ENCODE measurements at places on chromosomes 16 and 17. TPM values are rescaled to one million over a fixed set of nuclear protein-coding genes. Genes with fewer than 3 reads are reported as not detected.

RNF112 gene
- total RNA-seq: 0.54 TPM

DNA sequence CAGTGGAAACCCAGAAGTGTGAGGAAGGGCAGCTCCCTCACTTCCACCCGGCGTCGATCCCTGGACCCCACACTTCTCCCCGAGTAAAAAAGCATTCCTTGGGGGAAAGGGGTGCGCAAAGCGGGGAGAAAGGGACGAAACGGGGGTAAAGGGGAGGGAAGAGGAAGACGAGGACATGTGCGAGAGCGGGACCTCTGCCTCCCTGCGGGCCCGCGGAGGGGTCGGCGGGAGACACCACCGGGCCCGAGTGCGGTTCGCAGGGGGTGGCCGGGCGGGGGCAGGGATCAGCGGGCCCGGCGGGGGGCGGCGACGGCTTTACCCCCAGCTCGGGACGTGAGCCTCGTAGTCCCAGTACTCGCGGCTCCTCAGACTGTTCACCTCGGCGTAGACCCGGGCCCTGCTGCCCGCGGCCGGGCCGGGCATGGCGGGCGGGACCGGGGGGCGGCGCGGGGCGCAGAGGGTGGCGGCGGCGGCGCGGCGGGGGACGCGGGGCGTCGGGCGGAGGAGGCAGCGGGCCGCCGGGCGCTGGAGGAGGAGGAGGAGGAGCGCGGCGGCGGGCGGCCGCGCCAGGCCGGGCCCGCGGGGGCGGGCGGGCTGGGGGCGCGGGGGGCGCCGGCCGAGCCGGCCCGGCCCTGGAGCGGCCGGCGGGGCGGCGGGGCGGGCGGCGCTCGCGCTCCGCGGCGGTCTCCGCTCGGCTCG is 443 bp downstream of the CSNK2A2 start:
- DNase-seq: no peak

SMTNL2 gene
- 3.0 TPM for total RNA-seq

GRCh38 chr17:36117505-36118382 is 14.1 kb downstream of the CCL4 start:
- DNase-seq: no peak

DNA sequence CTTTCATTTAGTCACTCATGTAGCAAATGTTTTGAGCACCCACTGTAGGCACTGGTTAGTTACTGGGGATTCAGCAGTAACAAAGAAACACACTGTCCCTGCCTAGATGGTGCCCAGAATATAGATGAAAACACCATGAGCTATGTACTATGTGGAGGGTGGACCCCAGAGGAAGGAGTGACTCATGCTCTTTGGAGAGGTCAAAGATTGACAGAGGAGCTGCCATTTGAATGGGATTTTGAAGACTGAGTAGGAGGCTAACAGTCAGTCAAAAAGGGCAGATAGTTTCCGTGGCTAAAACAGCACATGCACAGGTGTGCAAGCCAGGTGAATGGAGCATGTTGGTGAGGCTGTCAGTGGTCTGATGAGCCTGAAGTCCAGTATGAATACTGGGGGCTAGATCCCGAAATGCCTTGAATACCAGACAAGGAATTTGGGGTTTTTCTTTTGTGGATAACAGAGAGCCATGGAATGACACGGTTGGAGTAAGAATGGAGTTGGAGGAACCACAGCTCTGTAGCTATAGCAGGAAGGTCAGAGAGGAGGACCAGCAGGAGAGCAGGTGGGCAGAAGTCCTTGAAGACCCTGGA is 6.1 kb downstream of the IL21R start:
- DNase-seq: no peak

GRCh38 chr17:45906927-45907622 is 12.7 kb downstream of the MAPT start:
- DNase-seq: no peak

GRCh38 chr16:28495098-28495793 is 803 bp downstream of the APOBR start:
- no peak for DNase-seq

PRR29 gene
- total RNA-seq: not detected

ECI1 gene
- total RNA-seq: 69.9 TPM

COL1A1 gene
- total RNA-seq: 17.1 TPM

TTYH2 gene
- 12.7 TPM for total RNA-seq

- DNase-seq: no peak
Observed at GRCh38 chr16:27238591-27238990, 30.0 kb downstream of the NSMCE1 start.

GRCh38 chr17:51585514-51586104 is 325.3 kb downstream of the UTP18 start:
- no peak for DNase-seq

DNA sequence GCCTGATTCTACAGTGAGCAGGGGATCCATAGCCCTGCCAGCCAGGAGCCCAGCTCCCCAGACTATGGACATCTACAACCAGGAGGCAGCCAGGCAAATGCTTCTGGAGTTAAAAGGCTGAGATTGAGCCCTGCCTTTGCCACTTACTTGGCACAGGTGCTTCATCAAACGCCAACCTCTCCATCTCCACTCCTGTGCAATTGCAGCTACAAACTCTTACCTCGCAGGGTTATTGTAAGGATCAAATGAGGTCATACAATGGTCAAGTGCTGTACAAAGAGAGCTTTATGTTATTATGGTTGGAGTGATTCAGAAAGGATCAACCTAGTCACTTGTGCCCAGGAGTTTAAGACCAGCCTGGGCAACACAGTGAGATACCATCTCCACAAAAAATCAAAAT is 9.8 kb upstream of the MYO18A start:
- peak; percentile 37 for DNase-seq

DNA sequence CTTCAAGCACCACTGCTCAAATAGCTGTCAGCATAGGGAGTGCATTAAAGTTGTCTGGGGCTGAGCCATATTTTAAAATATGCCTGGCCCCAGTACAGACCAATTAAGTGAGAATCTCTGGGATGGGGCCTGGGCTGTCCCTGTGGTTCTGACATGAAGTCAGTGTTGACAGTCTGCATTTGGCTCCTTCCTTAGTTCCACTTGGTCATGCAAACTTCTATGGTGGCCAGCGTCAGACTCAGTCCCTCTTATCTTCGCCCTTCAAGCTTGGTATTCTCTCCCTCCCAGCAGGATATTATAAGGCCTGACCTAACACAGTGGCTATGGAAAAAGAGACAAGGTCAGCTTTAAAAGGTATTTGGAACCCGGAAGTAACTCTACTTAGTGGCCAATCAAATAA is 177.2 kb downstream of the PMP22 start:
- no peak for DNase-seq

TVP23C gene
- total RNA-seq: 14.8 TPM

Measured in lower leg skin (tissue), 4 donors.